ENCODE measurements at places on chromosomes 16 and 17. TPM values are rescaled to one million over a fixed set of nuclear protein-coding genes. Genes with fewer than 3 reads are reported as not detected.

The TEKT3 gene
- 0.21 TPM for polyA plus RNA-seq

The HNF1B gene
- not detected for polyA plus RNA-seq

The LRRC46 gene
- polyA plus RNA-seq: 0.58 TPM

The SARM1 gene
- 13.4 TPM for polyA plus RNA-seq

The PAM16 gene
- 33.1 TPM for polyA plus RNA-seq

DNA sequence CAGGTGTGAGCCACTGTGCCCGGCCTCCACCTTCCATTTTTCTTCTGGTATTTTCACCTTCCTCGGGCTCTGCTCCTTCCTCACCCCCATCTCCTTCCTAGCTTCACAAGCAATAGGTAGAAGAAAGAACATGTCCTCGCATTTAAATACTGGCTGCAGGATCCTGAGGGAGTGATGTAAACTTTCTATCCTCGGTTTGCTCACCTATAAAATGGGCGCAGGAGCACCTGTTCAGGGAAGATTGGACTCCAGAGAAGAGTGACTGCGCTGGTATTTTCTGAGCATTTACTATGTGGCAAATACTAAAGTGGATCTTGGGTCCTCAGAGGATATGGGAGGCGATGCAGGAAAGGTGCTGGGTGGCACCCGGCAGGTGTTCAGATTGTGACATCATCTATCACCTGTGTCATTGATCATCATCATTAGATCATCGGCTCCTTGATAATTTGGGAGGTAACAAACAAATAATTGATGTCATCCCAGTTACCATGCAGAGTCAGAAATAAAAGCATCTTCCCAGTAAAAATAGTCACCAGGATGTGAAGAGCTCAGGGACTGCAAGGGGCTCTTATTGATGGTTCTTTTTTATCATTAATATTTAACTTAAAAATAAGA is 72.8 kb downstream of the FOXL1 start:
- DNase-seq: no peak

- DNase-seq: no peak
Observed at GRCh38 chr16:20803192-20803560, 3.1 kb downstream of the ERI2 start.

GRCh38 chr16:1082952-1083675 is 10.6 kb downstream of the SSTR5 start:
- DNase-seq: no peak

DNA sequence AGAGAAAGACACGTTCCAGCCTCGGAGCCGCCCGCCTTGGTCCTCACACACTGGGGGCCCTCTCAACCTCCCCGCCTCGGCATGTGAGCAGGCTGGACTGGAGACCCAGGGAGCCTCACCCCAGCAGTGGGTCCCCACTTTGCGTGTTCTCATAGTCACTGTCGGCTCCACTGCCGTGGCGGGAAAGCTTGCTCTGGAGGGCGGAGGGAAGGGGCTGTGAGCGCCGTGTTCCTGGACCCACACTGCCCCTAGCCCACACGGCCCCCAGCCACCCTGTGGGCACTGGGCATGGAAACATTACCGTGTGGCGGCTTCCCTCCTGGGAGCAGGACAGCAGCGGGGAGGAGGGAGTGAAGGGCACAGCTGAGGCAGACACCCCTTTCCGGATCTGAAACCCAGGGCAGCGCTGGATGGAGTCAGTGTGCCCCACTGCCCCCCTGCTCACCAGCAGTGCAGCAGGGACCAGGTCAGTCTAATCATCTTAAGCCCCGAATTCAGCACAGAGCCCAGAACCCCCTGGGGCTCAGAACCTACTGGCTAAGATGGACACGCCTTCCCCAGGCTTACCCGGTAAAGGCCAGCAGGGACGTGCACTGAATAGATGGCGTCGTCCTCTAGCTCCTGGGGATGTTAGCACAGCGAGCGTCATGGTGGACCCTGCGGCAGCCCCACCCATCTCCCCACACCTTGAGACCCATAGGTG is 7.2 kb downstream of the TP53I13 start:
- DNase-seq: no peak

- DNase-seq: no peak
Observed at GRCh38 chr17:60510031-60510430, 16.0 kb downstream of the APPBP2 start.
